ENCODE measurements at places on chromosomes 16 and 17.

DNA sequence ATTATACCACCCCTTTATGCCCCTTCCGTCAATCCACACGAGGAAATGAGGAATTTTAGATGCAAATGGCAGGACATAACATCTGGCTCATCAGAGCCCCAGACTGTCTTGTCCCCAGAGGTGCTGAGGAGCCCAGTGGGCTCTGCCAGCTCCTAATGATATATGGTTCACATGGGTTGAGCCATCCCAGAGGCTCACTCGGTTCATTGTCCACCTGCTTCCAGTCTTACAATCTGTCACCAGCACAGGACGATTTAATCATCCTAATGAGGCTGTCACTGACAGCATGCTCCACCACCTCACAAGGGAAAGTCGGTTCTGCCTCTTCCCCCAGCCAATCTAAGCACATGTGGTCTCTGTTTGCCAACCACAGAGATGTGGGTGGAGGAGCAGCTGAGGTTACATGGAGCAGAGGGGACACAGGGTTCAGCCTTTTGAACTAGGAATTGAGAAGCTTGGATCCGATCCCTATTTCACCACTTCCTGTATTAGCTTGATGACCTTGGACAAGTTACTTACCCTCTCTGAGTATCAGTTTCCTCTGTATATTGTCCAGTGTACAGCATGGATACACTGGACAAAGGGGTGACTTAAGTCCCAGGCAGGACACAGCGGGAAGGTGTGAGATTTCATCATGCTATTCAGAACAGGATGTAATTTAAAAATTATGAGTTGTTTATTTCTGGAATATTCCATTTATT, 27.0 kb upstream of the DHX8 start:
- no peak for DNase-seq

- no peak for DNase-seq
Measured at GRCh38 chr16:12340151-12340733, 363.7 kb downstream of the SNX29 start.

DNA sequence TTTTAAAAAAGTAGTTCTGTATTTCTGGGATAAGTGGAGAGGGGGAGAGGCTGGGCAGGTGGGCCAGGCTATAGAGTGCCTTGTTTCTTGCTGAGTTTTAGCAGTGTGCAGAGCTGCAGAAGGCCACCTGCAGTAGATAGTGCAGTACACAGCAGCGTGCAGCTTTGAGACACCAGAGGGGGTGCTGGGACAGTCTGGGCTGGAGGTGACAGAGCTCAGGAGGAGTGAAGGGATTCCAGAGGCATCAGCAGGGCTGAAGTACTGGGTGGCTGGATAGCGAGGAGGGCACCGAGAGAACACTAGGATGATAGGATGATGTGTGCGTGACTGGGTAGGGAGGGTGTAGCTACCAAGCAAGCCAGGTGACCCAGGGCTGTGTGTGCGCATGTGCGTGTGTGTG, 26.6 kb downstream of the LCMT1 start:
- no peak for DNase-seq

DNA sequence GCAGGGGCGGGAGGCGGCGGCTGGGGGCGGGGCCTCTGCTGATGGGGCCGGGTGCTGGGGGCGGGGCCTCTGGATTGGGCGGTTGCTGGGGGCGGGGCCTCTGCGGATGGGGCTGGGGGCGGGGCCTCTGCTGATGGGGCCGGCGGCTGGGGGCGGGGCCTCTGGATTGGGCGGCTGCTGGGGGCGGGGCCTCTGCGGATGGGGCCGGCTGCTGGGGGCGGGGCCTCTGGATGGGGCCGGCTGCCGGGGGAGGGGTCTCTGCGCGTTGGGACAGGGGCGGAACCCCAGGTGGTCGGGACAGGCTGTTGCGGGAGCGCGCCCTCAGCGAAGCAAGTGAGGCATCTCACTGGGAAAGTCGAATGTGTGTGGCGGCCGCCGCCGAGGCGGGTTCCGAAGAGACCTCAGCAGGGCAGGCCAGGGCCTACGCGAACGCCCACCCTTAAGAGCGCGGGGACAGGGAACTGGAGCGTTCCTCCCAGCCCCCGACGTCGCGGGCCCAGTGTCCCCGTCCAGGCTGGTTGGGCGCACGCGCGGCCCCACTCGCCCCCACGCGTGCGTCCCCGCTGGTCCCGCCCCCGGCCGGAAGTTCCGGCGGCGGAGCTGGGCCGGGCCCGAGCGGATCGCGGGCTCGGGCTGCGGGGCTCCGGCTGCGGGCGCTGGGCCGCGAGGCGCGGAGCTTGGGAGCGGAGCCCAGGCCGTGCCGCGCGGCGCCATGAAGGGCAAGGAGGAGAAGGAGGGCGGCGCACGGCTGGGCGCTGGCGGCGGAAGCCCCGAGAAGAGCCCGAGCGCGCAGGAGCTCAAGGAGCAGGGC, at the start of gene STUB1:
Gene STUB1, plus strand, starts transcription at position 597 of the 811 bp plus-strand sequence. Its CDS starts 116 bp downstream, at position 713.
- peak; percentile 57 for DNase-seq

GRCh38 chr17:75146592-75146991, 7.7 kb downstream of the JPT1 start:
- DNase-seq = no peak

DNA sequence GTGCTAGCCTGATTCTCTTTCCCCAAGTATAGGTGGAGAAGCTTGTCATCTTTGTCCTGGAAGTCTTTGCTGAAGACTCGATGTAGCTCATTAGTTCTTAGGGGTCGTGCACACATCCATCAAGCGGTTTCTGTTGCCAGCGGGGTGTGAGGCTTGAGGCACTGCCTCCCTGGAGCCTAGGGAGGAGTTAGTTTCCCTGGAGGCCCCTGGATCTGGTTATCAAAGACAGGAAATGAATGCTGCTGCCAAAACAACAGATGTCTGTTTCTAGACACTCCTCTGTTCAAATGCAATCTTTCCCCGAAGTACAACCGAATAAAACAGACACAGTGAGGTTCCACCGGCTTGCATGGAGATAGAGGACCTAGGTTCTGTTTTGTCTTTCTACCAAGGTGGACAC, 17.5 kb downstream of the HS3ST4 start:
- DNase-seq = no peak

- DNase-seq = no peak
Measured at GRCh38 chr17:9205520-9206409, 184.5 kb downstream of the NTN1 start.

DNA sequence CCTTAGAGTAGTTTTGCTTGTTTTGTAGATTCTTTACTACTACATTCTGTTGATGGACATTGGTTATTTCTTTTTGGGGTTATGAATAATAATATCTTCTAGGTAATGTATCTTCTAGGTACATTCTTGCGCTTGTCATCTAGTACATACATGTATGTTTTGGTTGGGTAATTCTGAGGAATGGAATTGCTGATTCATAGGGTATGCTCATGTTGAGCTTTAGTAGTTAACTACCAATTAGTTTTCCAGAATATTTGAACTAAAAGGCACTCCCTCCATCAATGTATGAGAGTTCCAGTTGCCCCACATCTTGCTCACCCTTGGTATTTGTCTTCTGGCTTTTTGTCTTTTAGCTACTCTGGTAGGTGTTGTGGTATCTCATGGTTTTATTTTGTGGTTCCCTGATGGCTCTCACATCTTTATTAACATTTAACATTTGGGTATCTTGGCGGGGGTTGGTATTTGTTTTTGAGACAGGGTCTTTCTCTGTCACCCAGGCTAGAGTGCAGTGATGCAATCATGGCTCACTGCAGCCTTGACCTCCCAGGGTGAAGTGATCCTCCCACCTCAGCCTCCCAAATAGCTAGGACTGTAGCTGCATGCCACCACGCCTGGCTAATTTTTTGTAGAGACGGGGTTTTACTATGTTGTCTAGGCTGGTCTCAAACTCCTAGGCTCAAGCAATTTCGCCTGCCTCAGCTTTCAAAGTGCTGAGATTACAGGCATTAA, 47.1 kb downstream of the SLC6A4 start:
- no peak for DNase-seq

All from brain pericyte (primary cell).